Testis (tissue), 5 donors: ENCODE measurements at places on chromosomes 2 and 18. TPM values are rescaled to one million over a fixed set of nuclear protein-coding genes. Genes with fewer than 3 reads are reported as not detected.

The VWA3B gene
- total RNA-seq: 81.6 TPM

GRCh38 chr2:132638313-132639040 lies 31.5 kb downstream of the LYPD1 start:
- DNase-seq: no peak

DNA sequence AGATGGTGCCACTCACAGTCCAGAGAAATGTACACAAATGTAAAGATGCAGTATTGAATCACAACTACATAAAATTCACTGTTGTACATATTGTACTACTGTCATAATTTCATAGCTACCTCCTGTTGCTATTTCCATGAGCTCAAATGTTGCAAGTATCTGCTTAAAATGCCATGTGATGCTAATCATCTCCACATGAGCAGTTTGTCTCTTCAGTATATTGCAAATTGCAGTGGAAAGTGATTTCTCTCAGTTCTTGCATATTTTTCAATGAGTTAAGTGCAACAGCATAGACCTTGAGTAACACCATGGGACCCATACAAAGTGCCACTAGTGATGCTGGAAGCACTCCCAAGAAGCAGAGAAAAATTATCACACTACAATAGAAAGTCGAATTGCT lies 51.9 kb downstream of the MAIP1 start:
- no peak for DNase-seq

- DNase-seq: no peak
Observed at GRCh38 chr2:223929571-223930102, 15.5 kb downstream of the WDFY1 start.

The HAUS1 gene
- 31.1 TPM for total RNA-seq

- DNase-seq: no peak
Observed at GRCh38 chr2:119436993-119437772, 5.5 kb downstream of the TMEM37 start.

DNA sequence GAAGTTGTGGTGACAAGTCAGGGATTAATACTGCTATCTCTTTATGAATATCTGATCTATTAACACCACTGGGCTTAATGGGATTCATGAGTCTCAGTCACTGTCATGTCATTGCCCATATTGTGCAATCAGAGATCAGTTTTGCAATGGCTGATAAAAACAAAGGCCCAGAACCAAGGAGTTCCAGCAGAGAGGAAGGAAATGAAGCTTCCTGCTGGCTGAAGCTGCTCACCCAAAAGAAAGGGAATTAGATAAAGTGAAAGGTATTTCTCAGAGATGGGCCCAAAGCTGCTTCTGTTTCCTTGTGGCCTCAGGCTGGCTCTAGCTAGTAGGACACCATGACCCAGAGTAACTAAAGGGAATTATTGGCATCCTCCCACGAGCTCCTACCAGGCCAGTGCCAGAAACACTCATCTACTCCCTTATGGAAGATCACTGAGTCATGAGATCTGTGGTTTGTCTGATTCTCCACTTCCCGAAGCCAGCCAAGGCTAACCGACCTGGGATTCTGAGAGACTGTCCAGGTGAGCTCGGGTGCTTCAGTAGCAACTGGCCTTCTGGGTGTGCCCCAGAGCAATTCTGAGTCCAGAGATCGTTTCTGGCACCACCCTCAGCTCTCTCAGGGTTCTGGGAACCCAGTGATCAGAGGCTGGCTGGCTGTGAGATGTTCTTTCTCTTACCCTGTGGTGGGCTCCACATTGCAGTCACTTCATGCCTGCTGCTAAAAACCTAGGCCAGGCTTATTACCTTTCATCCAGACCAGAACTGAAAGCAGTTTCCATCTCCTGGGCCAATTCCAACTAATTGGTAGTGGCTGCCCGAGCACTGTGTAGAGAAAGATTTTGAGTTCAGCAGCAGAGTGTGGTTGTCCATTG lies 129.5 kb upstream of the PELI1 start:
- peak; percentile 59 for DNase-seq

- peak; percentile 48 for DNase-seq
Observed at GRCh38 chr2:102049756-102050443, 58.1 kb downstream of the IL1R2 start.

- DNase-seq: no peak
Observed at GRCh38 chr18:25669741-25670140, 317.8 kb upstream of the ZNF521 start.

DNA sequence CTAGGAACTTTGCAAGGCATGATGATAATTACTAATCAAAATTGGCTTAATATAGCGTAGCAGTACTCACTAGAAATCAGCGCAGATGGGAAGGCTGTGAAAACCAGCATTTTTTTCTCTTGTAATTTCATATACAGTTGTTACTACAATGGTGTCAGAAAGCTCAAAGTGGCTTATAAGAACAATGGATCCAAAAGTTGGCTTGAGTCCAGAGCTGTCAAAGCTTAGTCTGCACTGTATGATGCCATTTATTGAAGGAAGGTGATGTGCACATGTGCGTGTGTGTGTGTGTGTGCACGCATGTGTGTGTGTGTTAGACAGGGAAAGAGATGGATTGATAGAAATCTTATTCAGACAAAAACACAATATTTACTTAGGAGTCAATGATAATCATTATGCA lies 341.3 kb downstream of the TGIF1 start:
- no peak for DNase-seq

DNA sequence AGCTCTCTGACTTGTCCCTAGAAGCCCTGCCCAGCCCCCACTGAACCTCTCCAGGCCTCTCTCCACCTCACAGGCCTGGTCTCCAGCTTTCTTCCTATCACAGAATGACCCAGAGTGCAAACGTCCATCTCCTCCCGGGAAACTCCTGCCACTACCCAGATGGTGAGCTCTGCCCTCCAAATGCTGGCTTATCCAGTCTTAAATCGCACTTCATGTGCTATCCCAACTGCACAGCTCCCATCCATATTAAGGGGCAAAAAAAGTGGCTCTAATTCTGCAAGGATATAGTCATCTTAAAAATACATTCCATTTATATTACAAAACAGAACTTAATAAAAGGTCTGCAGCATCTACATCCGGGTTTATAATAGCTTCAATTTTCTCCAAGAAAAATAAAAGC lies 70.8 kb upstream of the CDC42EP3 start:
- no peak for DNase-seq

The CD8A gene
- 0.31 TPM for total RNA-seq

GRCh38 chr18:54119524-54120019 lies 104.9 kb downstream of the MBD2 start:
- peak; percentile 45 for DNase-seq

The GORASP2 gene
- 67.3 TPM for total RNA-seq

- no peak for DNase-seq
Observed at GRCh38 chr2:57880967-57881366, 165.6 kb upstream of the VRK2 start.

The MC5R gene
- total RNA-seq: 0.31 TPM

GRCh38 chr2:227657199-227657845 lies 9.3 kb upstream of the SCYGR5 start:
- DNase-seq: no peak

The HOXD12 gene
- not detected for total RNA-seq

- no peak for DNase-seq
Observed at GRCh38 chr18:9862686-9863085, 23.1 kb upstream of the TXNDC2 start.

DNA sequence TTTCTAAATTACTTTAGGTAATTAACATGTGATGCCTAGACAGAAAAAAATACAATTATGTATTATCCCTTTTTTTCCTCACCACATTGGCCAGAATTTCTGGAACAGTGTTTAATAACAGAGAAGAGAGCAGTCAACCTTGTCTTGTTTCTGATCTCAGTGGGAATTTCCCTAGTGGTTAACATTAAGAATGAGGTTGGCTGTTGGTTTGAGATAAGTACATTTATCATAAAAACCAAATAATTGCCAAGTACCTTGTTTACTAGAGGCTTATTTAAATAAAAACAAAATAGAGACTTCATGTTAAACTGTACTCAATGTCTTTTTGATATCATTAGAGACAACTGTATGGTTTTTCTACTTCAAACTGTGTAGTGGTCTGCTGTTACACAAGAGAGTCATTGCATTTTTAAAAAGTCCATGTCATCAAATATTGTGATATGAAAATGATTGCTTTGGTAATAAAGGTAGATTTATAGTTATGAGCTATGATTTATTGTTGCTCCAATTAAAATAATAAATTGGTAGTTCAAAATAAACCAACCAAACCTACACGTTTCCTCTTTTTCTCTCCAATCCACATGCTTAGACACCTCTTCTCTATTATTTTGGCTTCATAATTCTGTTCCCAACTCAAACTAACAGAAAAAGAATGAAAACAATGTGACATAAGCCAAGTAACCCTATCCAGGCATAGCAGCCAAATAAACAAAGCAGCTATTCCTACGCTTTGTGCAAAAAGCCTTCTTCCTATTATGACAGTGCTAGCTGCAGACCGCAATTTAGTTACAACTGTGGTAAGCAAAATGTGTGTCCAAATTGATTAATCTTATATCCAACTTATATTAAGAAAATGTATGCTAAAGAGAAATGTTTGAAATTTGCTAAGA lies 20.9 kb upstream of the TANK start:
- no peak for DNase-seq

- no peak for DNase-seq
Observed at GRCh38 chr2:153047220-153047619, 328.8 kb downstream of the ARL6IP6 start.

DNA sequence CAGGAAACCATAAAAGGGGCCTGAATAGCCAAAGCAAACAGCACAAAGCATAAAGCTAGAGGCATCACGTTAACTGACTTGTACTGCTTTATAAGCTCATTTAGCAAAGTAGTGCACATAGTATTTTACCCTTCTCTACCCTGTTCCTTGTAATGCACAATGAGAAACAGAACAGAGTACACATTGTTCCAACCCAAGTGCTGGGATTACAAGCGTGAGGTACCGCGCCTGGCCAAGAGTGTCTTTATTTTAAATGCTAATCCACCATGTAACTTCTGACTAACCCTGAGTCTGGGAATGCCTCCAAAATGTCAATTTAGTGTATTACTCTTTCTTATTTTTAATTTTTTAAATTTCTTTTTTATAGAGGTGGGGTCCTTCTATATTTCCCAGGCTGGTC lies 46.4 kb upstream of the STON1 start:
- DNase-seq: no peak

The TANC1 gene
- total RNA-seq: 19.3 TPM

DNA sequence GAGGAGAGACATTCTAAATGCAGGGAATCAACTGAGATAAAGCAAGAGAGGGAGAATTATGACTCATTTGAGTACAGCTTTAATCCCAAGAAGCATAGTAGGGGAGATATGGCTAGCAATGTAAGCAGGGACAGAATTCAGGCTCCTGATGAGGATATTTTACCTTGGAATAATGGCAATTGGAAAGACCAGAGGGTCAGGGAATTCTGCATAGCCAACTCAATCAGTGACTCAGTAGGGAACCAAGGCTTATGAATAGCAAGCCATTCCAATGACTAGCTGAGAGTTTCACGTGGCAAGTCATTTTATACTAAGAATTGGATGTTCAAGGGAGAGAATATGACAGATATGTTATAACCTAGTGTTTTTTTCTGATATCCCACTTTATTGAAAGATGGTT lies 563.8 kb upstream of the NETO1 start:
- DNase-seq: no peak

DNA sequence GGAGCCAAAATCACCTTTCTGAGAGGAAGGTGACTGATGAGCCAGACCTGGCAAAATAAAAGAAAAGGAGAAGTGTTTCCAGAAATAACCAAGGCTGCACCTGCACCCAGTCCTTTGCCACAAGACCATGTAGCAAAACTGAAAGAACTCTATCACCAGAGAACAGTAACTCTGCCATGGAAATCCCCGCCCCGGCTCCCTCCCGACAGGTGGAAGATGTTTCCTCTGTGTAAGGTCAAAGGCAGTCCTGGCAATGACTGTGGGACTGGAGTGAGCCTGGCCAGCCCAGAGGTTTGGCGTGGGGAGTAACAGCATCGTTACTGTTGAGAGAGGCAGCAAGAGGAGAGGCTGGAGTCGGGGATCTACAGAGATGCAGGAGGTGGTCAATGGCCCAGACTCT lies 42.3 kb downstream of the SPRED2 start:
- no peak for DNase-seq

The DLX2 gene
- 1.1 TPM for total RNA-seq

The UCN gene
- 18.8 TPM for total RNA-seq

DNA sequence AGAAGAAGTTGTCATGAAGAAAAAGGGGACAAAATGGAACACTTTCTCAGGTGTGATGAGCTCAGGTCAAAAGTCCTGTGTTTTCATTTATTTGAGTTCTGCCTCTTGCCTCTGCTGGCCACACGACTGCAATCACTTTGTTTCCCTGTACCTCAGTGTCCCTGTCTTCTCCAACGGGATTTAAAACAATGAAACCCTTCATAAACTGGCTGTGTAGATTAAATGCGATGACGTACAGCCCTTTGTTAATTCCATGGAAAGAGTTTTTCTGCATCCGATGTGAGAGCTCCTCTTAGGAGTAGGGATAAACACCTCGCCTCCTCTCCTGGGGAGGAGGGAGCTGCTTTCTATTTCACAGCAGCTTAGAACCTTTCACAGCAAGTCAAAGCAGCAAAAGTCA lies 51.5 kb upstream of the CNGA3 start:
- DNase-seq: no peak

GRCh38 chr2:231219289-231219688 lies 20.9 kb downstream of the ARMC9 start:
- DNase-seq: no peak

DNA sequence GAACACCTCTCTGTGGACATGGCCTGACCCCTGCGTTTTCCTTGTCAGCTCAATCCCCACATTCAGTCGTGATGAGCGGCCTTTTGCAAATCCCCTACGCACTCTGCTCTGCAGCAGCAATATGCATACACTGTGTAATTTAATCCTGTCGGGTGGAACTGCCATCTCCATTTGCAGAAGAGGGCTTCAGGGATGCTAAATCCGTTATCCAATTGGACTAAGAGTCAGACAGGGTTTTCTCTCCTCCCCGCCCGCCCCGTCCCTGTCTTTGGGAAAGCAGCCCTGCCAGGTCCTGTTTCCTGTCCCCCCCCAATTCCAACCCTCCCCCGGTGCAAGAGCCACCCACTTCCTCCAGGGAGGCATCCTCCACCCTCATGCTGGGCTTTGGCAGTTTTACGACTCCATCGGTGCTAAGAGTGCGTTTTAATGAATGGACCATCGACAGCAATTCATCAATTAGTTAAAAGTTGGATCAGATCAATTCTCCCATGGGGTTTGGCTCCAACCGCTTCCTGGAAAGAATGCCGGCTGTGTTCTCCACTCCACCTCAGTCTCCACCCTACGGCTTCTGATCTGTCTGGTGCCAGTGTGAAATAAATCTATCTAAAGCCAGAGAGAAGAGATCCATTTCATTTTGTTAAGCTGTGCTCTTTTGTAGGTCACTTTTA lies 53.5 kb upstream of the ASAP2 start:
- no peak for DNase-seq

DNA sequence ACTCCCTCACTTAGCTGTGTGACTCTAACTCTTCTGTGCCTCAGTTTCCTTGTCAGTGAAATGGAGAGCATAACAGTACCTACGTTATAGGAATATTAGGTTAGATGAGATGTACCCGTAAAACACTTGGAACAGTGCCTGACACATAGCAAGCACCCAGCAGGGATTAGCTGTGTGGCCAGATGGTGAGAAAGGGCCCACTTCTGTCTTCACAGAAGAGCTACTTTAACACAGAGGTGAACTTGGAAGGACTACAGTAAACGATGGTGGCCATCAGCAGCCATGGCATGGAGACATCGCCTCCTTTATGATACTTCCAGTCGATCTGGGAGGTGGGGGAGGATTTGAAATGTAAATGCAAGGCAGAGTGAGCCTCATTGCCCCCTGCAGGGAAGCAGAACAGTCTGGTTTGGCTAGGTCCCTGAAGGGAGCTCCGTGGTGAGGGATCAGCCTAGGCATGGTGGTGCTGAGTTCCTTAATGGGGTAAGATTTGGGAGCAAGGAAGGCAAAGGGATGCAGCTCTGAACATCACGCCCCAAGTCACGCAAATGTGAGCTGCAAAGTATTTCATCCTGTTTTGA lies 101.7 kb upstream of the ALPP start:
- no peak for DNase-seq
